Heart right ventricle (tissue), 16 donors: ENCODE measurements at places on chromosomes 7 and 10. TPM values are rescaled to one million over a fixed set of nuclear protein-coding genes. Genes with fewer than 3 reads are reported as not detected.

Gene ZNF853
- total RNA-seq, result 8.8 TPM

Gene AQP1
- total RNA-seq, result 237 TPM

Gene FERD3L
- total RNA-seq, result not detected

Gene EMX2
- not detected for total RNA-seq

Gene JCAD
- total RNA-seq, result 18.9 TPM

Gene GPNMB
- total RNA-seq, result 359 TPM

Gene GARIN1A
- 0.87 TPM for total RNA-seq

Gene SSC4D
- total RNA-seq, result 0.30 TPM

Gene NUTM2A
- 1.1 TPM for total RNA-seq

Gene CTTNBP2
- total RNA-seq, result 0.49 TPM

DNA sequence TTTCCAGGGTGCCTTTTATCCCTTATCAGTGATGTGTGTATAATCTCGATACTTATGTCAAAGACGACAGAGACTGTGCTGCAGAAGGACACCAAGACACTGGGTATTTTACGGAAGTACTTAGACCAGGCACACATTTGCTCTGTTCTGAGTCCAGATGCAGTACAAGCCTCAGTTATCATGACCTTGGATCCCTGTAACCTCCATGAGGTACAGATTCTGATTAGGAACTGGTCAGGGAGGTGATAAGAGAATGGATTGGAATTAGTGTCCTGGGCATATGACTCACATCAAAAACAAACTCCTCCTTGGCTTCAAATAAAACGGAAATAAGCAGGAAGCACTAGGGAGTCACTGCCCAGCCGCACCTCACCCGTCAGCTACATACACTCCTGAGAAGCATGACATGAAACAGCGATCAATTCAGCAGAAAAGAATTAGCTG lies 146.5 kb downstream of the SFMBT2 start:
- H3K4me1 ChIP-seq, result peaks cover 16% of the 10 kb centered on the region
- no peaks in the 10 kb centered on the region for H3K36me3 ChIP-seq
- no peak overlapping the region for H3K4me3 ChIP-seq

DNA sequence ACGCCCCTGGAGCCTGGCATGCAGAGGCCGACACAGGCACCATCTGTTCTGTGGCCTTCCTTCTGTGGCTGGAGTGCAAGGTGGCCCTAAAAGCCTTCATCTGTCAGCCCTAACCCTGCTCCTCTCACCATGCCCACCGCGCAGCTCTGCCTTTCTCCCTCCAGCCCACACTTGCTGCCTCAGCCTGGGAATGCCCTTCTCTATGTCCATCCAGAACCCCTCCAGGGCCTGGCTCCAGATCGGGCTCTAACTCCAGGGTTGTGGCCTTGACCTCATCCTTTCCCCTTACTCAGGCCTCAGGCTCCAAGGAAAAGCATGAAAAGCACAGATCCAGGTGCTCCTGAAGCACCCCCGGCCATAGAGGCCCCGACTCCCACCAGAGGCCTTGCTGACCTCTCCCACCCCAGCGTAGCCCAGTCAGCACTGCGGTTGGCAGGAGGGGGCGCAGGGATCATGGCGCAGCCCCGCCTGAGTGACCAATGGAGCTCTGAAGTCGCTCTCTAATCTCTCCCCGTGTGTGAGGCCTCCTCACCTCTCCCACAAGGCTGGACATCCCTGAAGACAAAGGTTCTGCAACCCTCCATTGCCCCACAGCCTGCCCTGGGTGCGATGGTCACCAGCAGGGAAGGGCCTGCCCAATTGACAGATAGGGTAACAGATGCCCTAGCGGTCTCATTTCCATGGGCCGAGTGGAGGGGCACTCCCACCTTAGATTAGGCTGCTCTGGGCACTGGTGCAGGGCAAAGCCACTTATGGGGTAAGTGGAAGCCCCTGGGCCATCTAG lies 9.2 kb downstream of the ZCCHC24 start:
- no peak for DNase-seq
- H3K36me3 ChIP-seq, result no peaks in the 10 kb centered on the region
- H3K27me3 ChIP-seq, result no peaks in the 10 kb centered on the region
- H3K4me3 ChIP-seq, result no peak overlapping the region
- peaks cover 90% of the 10 kb centered on the region for H3K4me1 ChIP-seq

DNA sequence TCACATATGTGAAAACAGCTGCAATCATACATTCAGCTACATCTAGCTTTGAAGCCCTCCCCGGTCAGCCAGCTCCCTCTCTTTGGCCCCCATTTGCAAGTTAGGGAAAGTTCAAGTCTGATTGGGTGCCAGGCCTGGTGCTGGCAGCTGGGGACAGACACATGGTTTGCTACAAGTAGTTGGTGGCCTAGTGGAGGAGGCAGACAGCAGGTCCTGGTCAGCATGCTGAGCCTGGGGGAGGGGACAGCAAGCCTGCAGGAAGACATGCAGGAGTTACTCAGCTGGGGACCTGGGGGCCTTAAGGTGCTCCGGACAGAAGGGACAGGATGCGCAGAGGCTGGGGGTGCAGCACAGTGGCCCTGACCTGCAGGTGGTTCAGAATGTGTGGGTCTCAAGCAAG lies 956.9 kb upstream of the ZNF722 start:
- DNase-seq, result no peak
- no peaks in the 10 kb centered on the region for H3K4me1 ChIP-seq
- H3K27me3 ChIP-seq, result no peaks in the 10 kb centered on the region
- H3K4me3 ChIP-seq, result no peak overlapping the region

DNA sequence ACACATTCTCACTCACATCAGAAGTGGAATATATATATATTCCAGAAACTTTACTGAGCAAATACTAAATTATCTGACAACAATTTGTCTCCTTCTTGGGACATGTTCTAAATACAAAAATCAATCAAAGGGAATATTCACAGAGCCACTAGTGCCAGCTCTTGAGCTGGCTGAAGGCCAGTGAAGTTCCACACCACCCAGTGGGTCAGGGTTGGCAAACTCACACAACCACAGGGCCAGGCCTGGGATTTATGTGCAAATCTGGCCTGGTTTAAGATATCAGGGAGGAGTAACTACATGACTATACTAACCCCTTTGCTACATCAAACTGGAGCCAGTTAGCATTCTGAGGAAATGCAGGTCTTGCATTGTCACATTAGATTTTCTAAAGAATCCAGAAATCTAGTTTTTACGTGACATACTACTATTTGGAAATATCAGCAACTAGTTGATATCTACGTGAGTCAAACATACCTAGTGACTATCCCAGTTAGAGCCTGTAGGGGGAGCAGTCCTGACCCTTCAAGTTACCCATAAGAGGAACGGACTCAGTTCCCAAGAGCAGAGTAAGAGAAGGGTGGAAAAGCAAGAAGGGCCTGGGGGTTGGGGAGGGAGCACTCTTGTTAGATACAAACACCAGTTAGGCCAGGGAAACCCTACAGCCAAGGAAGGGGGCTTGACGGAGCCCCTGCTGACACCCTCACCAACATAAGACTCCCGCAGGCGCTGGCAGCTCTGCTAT lies 600.4 kb downstream of the KCNMA1 start:
- peaks cover 5% of the 10 kb centered on the region for H3K4me1 ChIP-seq
- no peak overlapping the region for H3K4me3 ChIP-seq
- no peak for DNase-seq
- no peaks in the 10 kb centered on the region for H3K27me3 ChIP-seq

DNA sequence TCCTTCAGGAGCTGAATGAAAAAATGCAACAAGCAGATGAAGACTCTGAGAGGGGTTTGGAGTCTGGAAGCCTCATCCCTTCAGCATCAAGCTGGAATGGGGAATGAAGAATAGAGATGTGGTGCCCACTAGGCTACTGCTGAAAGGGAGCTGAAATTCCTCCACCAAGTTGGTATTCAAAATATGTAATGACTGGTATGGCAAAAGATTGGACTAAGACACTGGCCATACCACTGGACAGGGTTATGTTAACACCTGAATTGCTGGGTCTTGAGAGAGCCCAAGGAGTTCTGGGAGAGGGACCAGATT lies 5.4 kb downstream of the IFIT2 start:
- no peaks in the 10 kb centered on the region for H3K36me3 ChIP-seq
- no peak overlapping the region for H3K27ac ChIP-seq
- H3K4me3 ChIP-seq, result no peak overlapping the region
- peaks cover 21% of the 10 kb centered on the region for H3K4me1 ChIP-seq
- no peaks in the 10 kb centered on the region for H3K27me3 ChIP-seq

- H3K27ac ChIP-seq, result no peak overlapping the region
Measured at GRCh38 chr7:50556247-50556991, 8.8 kb downstream of the DDC start.

DNA sequence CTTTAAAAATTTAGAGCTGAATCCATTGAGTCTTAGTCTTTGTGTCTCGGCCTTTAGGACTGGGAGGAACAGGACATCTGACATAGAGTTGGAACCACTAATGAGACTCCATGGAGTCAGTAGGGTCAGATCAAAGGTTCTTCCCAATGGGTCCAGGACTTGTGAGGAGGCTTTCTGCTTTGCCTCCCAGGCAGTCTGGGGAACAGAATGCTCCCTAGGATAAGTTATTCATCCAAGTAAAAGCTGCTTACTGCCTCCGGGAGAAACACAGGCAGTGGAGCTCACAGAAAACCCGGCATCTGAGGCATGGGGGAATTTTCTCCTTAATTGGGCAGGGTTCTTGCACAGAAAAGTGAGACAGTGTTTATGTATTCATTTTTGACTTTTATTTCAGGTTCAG lies 216.4 kb downstream of the SEC23IP start:
- no peaks in the 10 kb centered on the region for H3K36me3 ChIP-seq
- H3K4me1 ChIP-seq, result no peaks in the 10 kb centered on the region
- no peak for DNase-seq

DNA sequence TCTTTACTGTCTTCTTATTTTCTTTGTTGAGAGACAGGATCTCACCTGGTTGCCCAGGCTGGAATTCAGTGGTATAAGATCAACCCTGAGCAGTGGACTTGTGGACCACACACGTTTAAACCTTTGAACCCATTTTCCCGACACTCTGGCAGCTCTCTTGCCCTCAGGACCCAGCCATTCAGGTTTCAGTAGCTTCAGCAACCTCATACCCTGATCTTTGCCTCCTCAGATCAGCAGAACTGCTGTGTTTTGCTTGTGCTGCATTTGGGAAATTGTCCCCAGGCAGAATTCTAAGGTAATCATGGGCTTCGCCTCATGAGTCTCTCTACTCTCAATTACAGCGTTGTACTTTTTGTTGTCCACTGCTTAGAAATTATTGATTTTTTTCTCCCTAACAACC lies 317.6 kb upstream of the KIAA1217 start:
- DNase-seq, result no peak
- H3K36me3 ChIP-seq, result no peaks in the 10 kb centered on the region
- H3K27me3 ChIP-seq, result no peaks in the 10 kb centered on the region
- no peak overlapping the region for H3K27ac ChIP-seq
- no peak overlapping the region for H3K4me3 ChIP-seq

- DNase-seq, result no peak
- H3K4me3 ChIP-seq, result no peak overlapping the region
- H3K27ac ChIP-seq, result no peak overlapping the region
- H3K36me3 ChIP-seq, result no peaks in the 10 kb centered on the region
- peaks cover 84% of the 10 kb centered on the region for H3K27me3 ChIP-seq
Measured at GRCh38 chr7:127619681-127620405, 1.9 kb upstream of the PAX4 start.

DNA sequence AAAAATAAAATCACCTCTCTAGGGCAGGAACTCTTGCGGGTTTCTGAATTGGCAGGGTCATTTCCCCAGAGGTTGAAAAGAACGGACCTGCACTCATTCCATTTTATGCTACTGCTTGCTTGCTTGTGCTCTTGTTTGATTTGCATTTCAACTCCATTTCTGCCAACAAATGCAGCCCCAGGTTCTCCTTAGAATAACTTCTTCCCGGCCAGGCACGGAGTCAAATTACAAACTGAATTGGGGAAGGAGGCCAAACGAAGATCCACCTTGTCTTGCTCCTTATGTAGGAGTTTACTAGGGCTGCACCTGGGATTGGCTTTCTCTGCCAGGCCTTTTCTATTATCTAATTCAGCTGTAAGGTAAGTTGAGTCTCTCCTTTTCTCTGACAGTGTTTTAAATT lies 79.6 kb downstream of the HGF start:
- no peak overlapping the region for H3K27ac ChIP-seq
- H3K4me3 ChIP-seq, result no peak overlapping the region
- no peak for DNase-seq
- H3K36me3 ChIP-seq, result no peaks in the 10 kb centered on the region
- H3K4me1 ChIP-seq, result no peaks in the 10 kb centered on the region

- no peak overlapping the region for H3K4me3 ChIP-seq
- no peak overlapping the region for H3K27ac ChIP-seq
- H3K36me3 ChIP-seq, result no peaks in the 10 kb centered on the region
Measured at GRCh38 chr7:136053689-136054485, 76.7 kb upstream of the MTPN start.

DNA sequence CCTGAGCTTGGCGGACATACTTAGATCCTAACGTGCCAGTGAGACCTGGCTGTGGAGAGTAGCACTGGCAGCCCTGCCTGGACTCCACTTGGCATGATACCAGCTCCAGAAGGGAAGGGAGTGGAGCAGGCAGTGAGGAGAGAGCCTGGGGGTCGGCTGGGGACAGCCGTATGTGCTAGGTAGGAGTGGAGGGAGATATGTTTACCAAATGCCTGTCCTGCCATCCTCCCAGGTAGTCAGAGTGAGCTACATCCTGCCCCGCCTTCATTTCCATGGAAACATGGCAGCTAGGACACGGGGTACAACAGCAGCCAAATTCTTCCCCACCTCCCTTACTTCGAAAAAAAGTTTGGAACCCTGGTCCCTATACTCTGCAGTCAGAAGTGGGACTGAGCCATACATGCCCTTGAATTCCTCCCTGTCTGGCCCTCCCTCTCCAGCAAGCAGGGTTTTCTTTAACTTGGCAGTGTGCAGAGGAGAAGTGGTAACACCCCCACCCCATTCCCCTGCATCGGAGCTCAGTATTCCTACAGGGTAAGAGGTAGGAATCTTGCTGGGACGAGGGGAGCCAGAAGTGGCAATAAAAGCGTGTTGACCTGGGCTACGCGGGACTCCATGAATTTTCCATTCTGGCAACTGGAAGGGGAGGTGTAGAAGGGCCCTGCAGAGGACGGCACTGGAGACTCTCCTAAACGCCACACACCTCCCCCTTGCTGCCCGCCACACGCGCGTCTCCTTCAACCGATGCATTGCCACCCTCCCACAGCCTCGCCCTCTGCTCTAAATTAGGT lies 20.0 kb upstream of the SMO start:
- H3K4me3 ChIP-seq, result peak overlapping the region; percentile 46
- H3K27ac ChIP-seq, result no peak overlapping the region
- peaks cover 3% of the 10 kb centered on the region for H3K4me1 ChIP-seq
- no peaks in the 10 kb centered on the region for H3K36me3 ChIP-seq

- H3K4me3 ChIP-seq, result no peak overlapping the region
- no peaks in the 10 kb centered on the region for H3K4me1 ChIP-seq
- no peaks in the 10 kb centered on the region for H3K36me3 ChIP-seq
- no peak for DNase-seq
Measured at GRCh38 chr7:7614018-7614741, 26.4 kb upstream of the UMAD1 start.
